ENCODE measurements at places on chromosomes 2 and 18. TPM values are rescaled to one million over a fixed set of nuclear protein-coding genes. Genes with fewer than 3 reads are reported as not detected.

The LYG2 gene
- not detected for total RNA-seq

The FSHR gene
- not detected for total RNA-seq

The ADCY3 gene
- total RNA-seq: 35.3 TPM

The TCF23 gene
- not detected for total RNA-seq

The VRK2 gene
- total RNA-seq: 15.7 TPM

The NEU4 gene
- total RNA-seq: not detected

The IL1RL2 gene
- not detected for total RNA-seq

The VWA3B gene
- not detected for total RNA-seq

The TUBA4B gene
- not detected for total RNA-seq

The SPHKAP gene
- total RNA-seq: not detected

The TTC39C gene
- total RNA-seq: 135 TPM

The REG3A gene
- total RNA-seq: not detected

The POTEC gene
- not detected for total RNA-seq

The RAPGEF4 gene
- total RNA-seq: 0.38 TPM

The TWIST2 gene
- total RNA-seq: not detected

The PROM2 gene
- total RNA-seq: 0.30 TPM

The CD8B2 gene
- total RNA-seq: 2.2 TPM

The GREB1 gene
- 0.79 TPM for total RNA-seq

The LRATD1 gene
- total RNA-seq: 0.06 TPM

The PLGLB1 gene
- total RNA-seq: 7.2 TPM

The TEKT4 gene
- total RNA-seq: not detected

The DCAF17 gene
- total RNA-seq: 24.4 TPM

The REG3G gene
- 0.72 TPM for total RNA-seq

The ALLC gene
- not detected for total RNA-seq

The HSBP1L1 gene
- total RNA-seq: 24.6 TPM

The ZSWIM2 gene
- total RNA-seq: not detected

The ZNF396 gene
- total RNA-seq: 0.88 TPM

The SMAD7 gene
- 57.7 TPM for total RNA-seq

The CAMKMT gene
- total RNA-seq: 18.9 TPM

The SGPP2 gene
- 4.0 TPM for total RNA-seq

The KCNK3 gene
- 0.35 TPM for total RNA-seq
